ENCODE measurements at places on chromosomes 1 and 21.

DNA sequence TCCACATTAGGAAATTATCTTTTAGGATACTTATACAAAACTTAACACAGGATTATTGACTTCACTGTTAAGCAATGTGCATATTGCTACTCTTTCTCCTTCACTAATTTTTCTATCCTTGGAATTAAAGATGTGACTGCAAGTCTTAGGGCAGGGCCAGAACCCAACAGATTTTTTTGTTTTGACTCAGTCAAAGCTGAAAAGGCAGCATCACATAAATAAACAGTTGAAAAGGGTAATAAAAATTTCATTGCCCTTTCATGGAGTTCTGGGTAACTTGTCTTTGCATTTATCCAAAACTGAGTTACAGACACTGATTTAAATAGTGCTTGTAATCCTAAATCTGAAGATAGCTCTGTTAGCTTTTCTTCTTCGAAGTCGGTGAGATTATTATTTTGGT, 1.9 kb upstream of the TMEM35B start:
- peaks cover 11% of the 10 kb centered on the region for H3K4me1 ChIP-seq
- H3K36me3 ChIP-seq, result peaks cover 2% of the 10 kb centered on the region
- no peaks in the 10 kb centered on the region for H3K27me3 ChIP-seq

DNA sequence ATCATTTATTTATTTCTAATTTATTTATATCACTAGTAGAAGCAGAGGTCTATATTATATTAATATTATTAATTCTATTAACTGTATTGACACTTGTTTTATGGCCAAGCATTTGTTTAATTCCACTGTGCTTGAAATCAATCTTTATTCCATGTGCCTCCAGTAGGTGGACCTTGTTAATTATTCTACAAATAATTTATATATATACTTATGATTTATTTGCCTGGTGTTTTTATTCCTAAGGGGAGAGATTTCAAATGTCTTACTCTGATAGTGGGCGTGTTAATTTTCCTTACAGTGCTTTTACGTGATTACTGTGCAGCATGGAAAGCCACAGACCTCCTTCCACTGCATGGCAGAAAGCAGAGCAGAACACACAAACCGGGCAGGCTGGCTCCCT, 17.5 kb upstream of the OR6N2 start:
- no peak overlapping the region for H3K27ac ChIP-seq
- no peak overlapping the region for H3K4me3 ChIP-seq
- no peak for DNase-seq
- H3K27me3 ChIP-seq, result no peaks in the 10 kb centered on the region

DNA sequence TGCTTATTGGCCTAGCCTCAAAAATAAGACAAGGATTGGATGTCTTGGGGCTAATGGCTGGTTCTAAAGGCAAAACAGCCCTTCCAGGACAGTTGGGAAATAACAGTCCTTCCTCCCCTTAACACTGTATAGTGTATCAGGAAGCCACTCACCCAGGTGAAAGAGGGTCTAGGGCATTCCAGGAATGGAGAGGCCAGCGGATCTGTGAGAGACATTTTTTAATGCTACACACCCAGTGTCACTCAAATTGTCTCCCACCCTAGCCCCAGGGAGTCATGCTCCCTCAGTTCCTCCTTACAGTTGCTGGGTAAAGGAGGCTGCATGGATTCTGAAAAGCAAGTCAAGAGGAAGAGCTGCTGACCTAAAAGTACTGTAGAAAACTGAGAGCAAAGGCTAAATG, 24.1 kb upstream of the EXO1 start:
- H3K27ac ChIP-seq, result no peak overlapping the region
- no peaks in the 10 kb centered on the region for H3K4me1 ChIP-seq
- no peaks in the 10 kb centered on the region for H3K27me3 ChIP-seq

GRCh38 chr1:32014199-32014947, 705 bp downstream of the KHDRBS1 start:
- H3K36me3 ChIP-seq, result peaks cover 7% of the 10 kb centered on the region
- peak overlapping the region; percentile 98 for H3K4me3 ChIP-seq
- DNase-seq, result peak; percentile 56
- H3K27me3 ChIP-seq, result no peaks in the 10 kb centered on the region
- H3K27ac ChIP-seq, result peak overlapping the region; percentile 98
- H3K4me1 ChIP-seq, result peaks cover 7% of the 10 kb centered on the region

DNA sequence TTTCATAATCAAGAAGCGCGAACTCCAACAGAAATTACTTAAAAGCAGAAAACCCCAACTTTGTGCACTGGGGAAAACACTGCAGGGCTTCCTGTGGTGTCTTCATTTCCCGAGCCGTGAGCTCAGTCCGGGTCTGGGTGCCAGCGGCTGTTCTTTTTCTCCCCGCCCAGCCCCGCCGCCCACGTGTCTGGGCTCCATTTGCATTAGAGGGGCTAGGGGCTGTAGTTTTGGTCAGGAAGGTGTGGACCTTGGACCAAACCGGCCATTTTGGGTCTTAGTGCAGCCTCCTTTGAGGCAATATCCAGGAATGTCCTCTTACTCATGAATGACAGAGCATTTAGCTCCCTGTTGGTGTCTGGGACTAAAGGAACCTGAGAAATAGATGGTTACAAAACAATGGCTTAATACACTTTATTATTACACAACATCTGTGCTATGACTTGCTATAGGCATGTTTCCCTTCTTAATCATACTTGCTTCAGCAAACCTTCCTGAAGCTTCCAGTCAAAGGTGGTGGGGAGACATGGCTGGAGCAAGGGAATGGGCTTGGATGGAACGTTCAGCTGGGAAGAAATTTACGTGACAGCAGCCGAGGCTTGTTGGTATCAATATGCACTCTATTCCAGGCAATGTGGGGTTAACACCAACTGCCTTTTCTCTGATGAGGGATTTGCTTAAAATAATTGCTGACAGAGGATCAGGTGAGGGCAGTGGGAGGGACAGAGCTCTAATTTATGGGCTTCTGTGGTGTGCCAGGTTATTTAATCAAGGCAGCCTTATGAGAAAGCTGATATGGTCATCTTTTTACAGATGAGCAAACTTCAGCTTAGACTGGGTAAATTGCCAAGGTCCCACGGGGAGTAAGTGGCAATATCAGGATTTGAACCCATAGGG, 1.1 kb downstream of the AGTRAP start:
- peaks cover 14% of the 10 kb centered on the region for H3K4me1 ChIP-seq
- H3K27me3 ChIP-seq, result no peaks in the 10 kb centered on the region
- peak overlapping the region; percentile 86 for H3K4me3 ChIP-seq
- peak; percentile 75 for DNase-seq
- no peaks in the 10 kb centered on the region for H3K36me3 ChIP-seq
- no peak overlapping the region for H3K27ac ChIP-seq

GRCh38 chr1:222290866-222291265, 257.0 kb downstream of the HHIPL2 start:
- no peak overlapping the region for H3K4me3 ChIP-seq
- DNase-seq, result no peak
- no peaks in the 10 kb centered on the region for H3K27me3 ChIP-seq
- no peaks in the 10 kb centered on the region for H3K36me3 ChIP-seq
- peaks cover 2% of the 10 kb centered on the region for H3K4me1 ChIP-seq
- no peak overlapping the region for H3K27ac ChIP-seq

DNA sequence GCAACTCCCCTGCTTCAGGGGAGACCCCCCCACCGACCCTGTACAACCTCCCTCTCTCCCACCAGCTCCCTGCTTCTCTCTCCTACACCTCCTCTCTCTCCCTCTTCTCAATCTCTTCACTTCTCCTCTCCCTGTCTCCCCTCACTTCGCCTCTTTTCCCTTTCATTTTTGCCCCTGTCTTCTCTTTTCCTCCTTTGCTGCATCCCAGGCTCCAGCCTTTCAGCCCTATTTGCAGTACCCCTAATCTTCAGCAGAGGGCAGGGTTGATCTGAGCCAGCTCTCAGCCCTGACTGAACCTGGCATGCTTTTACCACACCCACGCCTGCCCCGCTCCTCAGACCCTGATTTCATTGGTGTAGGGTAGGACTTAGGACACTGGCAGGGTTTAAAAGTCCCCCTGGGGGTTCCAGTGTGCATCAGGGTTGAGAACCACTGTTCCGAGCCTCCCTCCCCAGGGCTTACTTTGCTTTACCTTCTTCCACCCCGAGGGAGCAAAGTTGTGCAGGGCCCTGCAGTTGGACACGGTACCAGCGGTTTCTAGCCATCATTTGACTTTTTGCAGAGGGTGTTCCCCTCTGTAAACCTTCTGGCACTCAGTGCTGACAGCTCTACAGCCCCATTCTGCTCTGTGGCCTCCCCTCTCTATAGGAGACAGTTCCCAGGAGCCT, 67.3 kb upstream of the CNTN2 start:
- no peaks in the 10 kb centered on the region for H3K36me3 ChIP-seq
- H3K27me3 ChIP-seq, result no peaks in the 10 kb centered on the region
- DNase-seq, result peak; percentile 37
- H3K4me1 ChIP-seq, result no peaks in the 10 kb centered on the region

- H3K27ac ChIP-seq, result no peak overlapping the region
- no peak overlapping the region for H3K4me3 ChIP-seq
- no peaks in the 10 kb centered on the region for H3K36me3 ChIP-seq
- H3K27me3 ChIP-seq, result no peaks in the 10 kb centered on the region
Measured at GRCh38 chr1:171911506-171911905, 70.2 kb downstream of the DNM3 start.

DNA sequence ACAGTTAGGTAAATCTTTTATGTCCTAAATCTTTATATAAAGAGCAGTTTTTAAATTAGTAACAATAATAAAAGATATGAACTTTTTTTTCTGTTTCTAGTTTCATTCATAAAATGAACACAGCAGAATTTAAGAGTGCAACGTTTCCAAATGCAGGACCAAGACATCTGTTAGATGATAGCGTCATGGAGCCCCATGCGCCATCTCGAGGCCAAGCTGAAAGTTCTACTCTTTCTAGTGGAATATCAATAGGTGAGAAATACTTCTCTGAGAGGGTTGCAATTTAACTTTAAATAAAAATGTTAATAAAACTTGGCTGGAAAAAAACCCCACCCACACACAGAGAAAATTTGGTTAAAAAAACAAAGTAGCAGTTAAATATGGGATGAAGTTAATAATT, 15.0 kb upstream of the ANGPTL1 start:
- DNase-seq, result no peak
- H3K4me1 ChIP-seq, result no peaks in the 10 kb centered on the region
- H3K4me3 ChIP-seq, result no peak overlapping the region
- H3K27me3 ChIP-seq, result no peaks in the 10 kb centered on the region

- H3K27me3 ChIP-seq, result no peaks in the 10 kb centered on the region
- H3K36me3 ChIP-seq, result no peaks in the 10 kb centered on the region
- no peak overlapping the region for H3K27ac ChIP-seq
- H3K4me1 ChIP-seq, result peaks cover 5% of the 10 kb centered on the region
Measured at GRCh38 chr1:30088594-30088993, 634.8 kb downstream of the MATN1 start.

DNA sequence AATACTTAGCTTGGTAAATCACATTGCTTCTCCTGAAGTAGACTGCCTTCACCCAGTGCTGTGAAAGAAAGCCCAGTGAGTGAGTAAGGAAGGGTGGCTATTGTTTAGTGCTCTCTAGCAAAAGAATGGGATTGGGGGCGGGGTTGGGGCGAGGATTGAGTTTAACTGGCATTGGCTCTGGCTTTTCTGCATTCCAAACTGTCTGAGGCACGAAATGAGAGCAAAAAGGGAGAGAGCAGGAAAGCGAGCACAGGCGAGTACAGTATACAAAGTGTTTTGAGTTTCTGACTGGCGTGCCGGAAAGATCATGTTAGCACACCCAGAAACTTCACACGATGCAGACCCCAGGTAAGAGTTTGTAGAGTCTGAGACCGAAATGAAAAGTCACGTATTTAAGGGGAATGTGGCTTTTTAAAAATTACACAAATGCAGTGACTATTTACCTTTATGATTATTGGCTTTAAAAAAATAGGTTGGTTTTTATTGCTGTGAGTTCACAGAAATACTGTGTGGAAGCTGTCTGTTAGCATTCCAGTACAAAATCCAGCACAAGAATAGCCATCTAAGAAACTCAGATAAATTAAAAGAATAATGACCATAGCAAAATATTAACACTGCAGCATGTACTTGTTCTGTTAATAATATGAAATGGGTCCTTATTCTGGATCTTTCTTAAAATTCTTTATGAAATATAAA, 155.4 kb downstream of the CLEC20A start:
- H3K36me3 ChIP-seq, result no peaks in the 10 kb centered on the region
- H3K27me3 ChIP-seq, result no peaks in the 10 kb centered on the region
- peaks cover 3% of the 10 kb centered on the region for H3K4me1 ChIP-seq
- peak overlapping the region; percentile 23 for H3K27ac ChIP-seq
- H3K4me3 ChIP-seq, result no peak overlapping the region

DNA sequence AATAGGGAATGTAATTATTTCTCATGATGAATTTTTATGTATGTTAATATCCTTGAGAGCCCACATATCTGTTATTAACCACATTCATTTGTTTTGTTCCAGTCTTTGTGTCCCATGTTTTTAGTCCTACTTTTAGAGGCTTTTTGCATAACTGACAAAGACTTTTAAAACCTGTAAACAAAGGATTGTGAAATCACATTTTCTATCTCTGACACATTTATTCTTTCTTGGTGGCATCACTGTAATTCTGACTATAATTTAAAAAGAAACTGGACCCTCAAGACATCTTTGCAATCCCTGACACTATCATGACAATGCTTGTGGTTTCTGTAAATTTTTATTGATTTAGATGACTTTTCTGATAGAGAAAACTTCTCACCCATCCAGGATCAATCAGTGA, 313.1 kb downstream of the SIPA1L2 start:
- no peak overlapping the region for H3K4me3 ChIP-seq
- no peaks in the 10 kb centered on the region for H3K36me3 ChIP-seq
- H3K27me3 ChIP-seq, result no peaks in the 10 kb centered on the region
- peaks cover 14% of the 10 kb centered on the region for H3K4me1 ChIP-seq

GRCh38 chr21:15520811-15521643, 208.8 kb upstream of the USP25 start:
- no peak overlapping the region for H3K27ac ChIP-seq
- H3K4me3 ChIP-seq, result peak overlapping the region; percentile 8
- H3K27me3 ChIP-seq, result no peaks in the 10 kb centered on the region
- DNase-seq, result no peak
- no peaks in the 10 kb centered on the region for H3K4me1 ChIP-seq

GRCh38 chr1:160436966-160437365, 36.6 kb downstream of the VANGL2 start:
- no peaks in the 10 kb centered on the region for H3K4me1 ChIP-seq
- H3K27ac ChIP-seq, result no peak overlapping the region
- DNase-seq, result no peak
- no peaks in the 10 kb centered on the region for H3K27me3 ChIP-seq
- H3K4me3 ChIP-seq, result no peak overlapping the region

DNA sequence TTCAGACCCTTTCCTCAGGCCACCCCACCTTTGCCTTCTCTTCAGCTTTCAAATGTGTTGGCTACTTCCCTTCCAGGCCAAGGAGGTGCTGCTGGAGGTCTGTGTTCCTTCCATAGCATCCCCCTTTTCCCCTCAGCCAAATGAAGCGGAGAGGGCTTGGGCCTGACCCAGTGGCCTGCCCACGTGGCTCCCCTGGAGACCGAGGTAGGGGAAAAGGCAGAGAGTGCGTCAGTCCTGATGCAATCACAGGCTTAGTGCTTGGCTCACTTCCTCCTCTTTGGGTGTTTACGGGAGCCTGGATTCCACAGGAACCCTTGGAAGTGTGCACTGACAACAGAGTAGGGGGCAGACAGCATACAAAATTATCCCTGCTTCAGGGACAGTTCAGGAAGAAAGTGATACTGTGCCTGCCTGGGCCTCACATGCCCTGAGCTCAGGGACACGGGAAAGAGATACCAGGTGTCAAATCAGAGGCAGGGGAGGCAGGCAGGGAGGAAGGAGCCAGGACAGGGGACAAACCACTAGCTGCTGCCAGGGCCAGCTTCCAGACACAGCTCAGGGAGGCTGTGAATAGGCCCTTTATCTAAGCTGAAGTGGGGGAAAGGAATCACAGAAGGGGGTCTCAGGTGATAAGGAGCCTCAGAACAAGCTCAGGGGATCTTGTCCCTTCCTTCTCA, 16.6 kb upstream of the PTP4A2 start:
- no peaks in the 10 kb centered on the region for H3K27me3 ChIP-seq
- peaks cover 16% of the 10 kb centered on the region for H3K4me1 ChIP-seq
- H3K4me3 ChIP-seq, result no peak overlapping the region
- no peaks in the 10 kb centered on the region for H3K36me3 ChIP-seq
- peak overlapping the region; percentile 73 for H3K27ac ChIP-seq
